EH (cell line): ENCODE measurements at places on chromosomes 7 and 10.

DNA sequence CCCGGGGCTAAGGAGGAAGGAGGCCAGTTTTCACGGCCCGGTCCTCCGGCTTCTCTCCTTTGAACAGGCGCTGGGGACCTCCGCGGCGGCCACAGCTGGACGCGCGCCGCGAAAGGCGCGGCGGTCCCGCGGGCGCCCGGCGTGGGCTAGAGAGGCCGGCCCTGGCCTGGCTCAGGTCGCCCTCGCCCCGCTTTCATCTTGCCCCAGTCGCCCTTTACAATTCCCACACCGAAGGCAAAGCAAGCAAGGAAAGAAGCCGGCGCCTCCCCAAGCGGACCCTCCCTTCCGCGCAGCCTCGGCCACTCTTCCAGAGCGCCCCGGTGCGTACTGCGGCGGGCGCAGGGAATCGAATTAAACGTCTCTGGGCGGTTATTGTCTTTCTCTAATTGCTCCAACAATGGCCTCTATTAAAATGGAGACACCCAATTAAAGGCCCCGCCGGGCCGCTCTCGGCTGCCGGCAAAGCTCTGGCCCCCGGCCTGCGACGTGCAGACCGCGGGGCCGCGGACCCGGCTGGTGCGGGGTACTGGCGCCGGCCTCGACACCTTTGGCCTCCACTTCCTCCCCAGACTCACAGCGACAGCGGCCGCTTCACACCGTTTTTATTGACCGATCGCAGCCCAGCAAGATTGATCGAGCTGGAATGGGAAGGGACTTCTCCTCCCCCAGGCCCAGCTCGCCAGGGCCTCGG lies 4.5 kb upstream of the GATA3 start:
- DNase-seq = no peak

GRCh38 chr10:103636492-103636891 lies 143.0 kb downstream of the NEURL1 start:
- peak; percentile 19 for DNase-seq

GRCh38 chr10:127736915-127737562 lies at the start of gene FOXI2:
Gene FOXI2, plus strand, starts transcription at chr10:127737185. Its CDS starts 89 bp downstream, at chr10:127737274.
- no peak for DNase-seq

GRCh38 chr10:86979977-86980448 lies 11.7 kb downstream of the ADIRF start:
- peak; percentile 64 for DNase-seq

DNA sequence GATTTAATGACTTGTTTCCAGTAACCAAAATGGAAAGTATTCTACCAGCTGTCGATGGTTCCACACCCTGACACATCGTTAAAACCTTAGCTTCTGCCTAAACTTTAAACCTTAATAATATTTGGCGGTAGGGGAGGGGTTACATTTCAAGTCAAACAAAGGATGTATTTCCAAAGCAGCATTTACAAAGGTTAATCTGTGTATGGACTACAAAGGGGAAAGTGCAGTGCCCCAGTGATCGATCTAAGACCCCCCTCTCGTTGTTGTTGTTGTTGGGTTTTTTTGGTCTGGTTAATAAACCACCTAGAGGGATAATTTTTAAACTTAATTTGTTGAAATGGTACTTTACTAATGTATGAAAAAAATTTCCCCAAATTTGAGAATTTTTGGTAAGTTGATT lies 1.1 kb upstream of the STEAP2 start:
- no peak for DNase-seq

DNA sequence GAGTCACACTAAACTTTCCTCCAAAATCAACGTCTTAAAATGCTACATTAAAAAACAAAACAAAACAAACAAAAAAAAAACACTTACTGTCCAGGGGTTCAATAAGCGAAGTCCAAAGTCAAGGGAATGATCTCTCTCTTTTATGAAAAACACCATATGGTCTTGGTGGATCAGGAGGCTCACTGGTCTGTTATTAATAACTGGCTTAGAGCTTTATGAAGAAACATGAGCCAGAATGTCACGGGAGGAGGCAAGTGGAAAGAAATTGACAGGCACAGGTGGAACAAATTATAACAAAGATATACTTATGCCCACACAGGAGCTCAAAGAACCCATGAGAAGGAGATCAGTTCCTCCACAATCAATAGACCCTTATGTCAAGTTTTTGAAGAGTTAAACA lies at the start of gene MRLN:
Gene MRLN (minus strand): TSS at position 189 of the 400 bp plus-strand sequence.
- DNase-seq = no peak

GRCh38 chr7:70728872-70729552 lies 402.9 kb upstream of the GALNT17 start:
- DNase-seq = no peak

- no peak for DNase-seq
Observed at GRCh38 chr7:133723044-133723443, 404.1 kb upstream of the LRGUK start.

DNA sequence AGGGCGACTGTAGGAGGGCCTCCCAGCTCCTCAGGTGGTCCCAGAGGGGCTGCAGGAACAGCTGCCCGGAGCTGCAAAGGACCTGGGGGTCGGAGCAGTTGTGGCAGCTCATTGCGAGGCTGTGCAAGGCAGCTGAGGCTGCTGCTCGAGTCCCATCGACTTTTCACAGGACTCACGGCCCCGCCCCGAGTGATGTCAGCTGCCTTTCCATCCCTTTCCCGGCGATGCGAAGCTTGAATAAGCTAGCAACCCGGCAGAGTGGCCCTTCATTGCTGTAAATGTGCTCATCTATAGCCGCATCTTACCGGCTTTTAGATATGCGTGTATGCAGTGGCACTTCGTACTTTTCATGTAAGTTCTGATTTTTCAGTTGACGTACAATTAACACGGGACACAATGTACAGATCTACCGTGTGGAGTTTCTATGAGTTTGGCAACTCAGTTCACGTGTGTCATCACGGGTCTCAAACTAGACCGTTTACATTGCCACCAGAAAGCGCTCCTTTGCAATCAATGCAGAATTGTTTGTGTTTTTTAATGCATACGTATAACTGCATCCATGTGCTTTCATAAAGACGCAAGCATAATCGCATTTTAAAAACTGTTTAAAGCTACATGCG lies at the start of gene CH25H:
Gene CH25H (minus strand): TSS at position 137 of the 620 bp plus-strand sequence. CDS start 25 bp downstream, at position 112.
- DNase-seq = peak; percentile 73

- no peak for DNase-seq
Observed at GRCh38 chr7:67018940-67019339, 22.3 kb downstream of the TYW1 start.

GRCh38 chr10:23001901-23002516 lies 74.2 kb downstream of the ARMC3 start:
- DNase-seq = no peak

DNA sequence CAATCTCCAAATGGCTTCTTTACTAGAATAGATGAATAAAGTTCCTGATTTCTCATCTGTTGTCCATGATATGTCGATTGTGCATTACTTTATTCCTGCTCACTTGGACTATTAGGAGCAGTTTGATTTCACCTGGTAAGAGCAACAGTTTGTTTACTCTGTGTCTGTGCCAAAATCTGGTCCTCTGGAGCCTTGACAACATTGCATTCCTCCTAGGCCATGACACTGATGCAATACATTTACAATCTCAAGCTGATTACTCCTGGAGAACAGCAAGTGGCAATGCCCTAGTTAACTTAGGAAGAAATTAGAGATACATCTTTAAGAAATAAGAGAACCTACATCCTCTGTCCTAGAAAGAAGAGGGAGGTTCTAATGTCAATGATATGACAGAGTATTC lies 71.8 kb downstream of the SGCE start:
- peak; percentile 21 for DNase-seq

GRCh38 chr10:96988426-96988825 lies 156.3 kb downstream of the LCOR start:
- peak; percentile 70 for DNase-seq

DNA sequence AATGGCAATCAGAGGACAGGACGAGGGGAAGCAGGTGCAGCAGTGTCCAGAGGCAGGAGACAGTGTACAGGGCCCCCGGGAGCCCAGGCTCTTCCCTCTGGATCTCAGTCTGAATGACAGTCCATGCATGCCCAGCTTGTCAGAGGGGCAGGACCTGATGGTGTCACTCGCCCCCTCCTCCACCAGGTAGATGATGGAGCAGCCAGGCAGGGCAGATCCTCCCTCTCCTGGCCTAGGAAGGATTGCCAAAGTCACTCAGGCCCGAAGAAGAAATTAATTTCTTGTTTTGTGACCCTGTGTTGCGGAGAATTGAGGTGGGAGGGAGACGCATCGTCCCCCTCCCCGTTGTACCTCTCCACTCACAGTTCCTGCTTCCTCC lies 4.0 kb downstream of the VSTM4 start:
- DNase-seq = no peak

- DNase-seq = peak; percentile 9
Observed at GRCh38 chr7:91357901-91358300, 93.7 kb downstream of the FZD1 start.

GRCh38 chr7:107147464-107148393 lies 21.1 kb upstream of the HBP1 start:
- DNase-seq = peak; percentile 50

GRCh38 chr10:84296091-84296981 lies 32.1 kb upstream of the CCSER2 start:
- DNase-seq = peak; percentile 93

DNA sequence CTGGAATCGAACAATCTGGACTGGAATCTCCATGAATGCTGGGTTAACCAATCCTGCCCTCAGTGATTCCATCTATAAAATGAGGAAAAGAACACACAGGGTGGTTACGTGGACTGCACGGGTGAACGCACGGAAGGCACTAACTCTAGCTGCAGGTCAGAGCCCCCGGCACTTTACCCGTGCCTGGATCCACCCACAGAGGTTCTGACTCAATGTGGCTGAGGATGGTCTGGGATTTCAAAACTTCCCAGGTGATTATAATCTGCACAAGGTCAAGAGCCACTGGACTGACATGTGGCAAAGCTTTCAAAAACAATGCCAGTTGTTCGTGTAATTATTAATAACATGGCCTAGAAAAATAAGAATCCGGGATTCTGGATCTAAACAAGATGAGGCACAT lies 29.2 kb downstream of the KIAA1549 start:
- no peak for DNase-seq

DNA sequence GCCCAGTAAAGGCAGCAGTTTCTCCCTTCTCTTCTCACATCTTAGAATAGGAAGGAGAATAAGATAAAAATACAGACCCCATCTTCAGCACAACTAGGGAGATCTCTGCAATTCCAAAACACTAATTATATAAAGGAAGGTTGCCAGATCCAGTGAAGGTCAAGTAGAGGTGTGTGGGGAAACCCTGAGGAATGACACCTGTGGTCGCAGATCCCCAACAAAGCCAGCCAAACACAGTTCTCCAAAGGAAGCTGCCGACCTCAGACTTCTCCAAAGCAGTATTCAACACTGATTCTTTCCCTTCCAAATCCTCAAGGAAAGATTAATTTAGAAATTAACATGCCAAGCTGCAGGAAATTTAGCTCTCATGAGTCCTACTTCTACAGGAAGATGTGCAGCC lies 62.9 kb upstream of the OIT3 start:
- no peak for DNase-seq

DNA sequence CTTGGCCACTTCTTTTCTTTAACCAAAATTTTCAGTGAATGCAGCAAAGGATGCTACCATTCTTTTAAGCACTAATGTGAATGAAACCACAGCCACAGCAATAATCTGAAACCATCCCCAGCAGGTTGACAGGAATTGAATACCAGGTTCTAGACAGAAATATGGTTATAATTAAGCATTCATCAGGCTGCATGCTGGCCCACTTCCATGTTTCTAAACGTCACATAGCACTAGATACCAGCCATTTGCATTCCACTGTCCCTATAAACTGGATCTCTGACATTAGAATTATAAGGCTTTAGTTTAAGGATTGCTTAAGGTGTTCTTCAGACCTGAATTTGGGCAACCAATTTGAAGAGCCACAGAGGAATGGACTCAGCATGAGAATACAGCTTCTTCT lies 340.8 kb upstream of the KLF6 start:
- peak; percentile 65 for DNase-seq

DNA sequence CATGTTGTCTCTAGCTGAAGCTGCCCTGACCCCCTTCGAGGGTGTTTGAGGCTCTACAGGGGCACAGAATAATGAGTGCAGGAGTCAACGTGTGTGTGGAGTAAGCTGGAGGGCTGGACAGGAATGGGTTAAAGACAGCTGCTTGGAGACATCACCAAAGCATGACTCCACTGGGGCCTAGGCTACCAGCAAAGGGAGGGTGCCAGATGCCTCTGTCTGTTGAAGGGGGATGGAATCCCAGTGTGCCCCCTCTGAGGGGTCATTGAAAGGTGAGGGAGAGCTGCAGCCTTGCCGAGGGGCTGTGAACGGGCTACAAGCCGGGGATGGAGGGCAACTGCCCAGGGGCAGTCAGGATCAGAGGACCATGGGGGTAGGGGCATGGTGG lies 51.7 kb upstream of the PODXL start:
- DNase-seq = no peak

DNA sequence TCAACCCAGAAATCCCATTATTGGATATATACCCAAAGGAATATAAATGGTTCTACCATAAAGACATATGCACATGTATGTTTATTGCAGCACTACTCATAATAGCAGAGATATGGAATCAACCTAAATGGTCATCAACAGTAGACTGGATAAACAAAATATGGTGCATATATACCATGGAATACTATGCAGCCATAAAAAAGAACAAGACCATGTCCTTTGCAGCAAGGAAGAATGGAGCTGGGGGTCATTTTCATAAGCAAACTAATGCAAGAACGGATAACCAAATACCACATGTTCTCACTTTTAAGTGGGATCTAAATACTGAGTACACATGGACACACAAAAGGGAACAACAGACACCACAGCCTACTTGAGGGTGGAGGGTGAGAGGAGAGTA lies 2.2 kb upstream of the AFAP1L2 start:
- no peak for DNase-seq

- DNase-seq = peak; percentile 27
Observed at GRCh38 chr10:6579904-6580278, at the start of gene PRKCQ. Gene PRKCQ, minus strand, starts transcription at chr10:6580276. Its CDS starts 65,141 bp downstream, at chr10:6515135.

- DNase-seq = peak; percentile 5
Observed at GRCh38 chr7:104142147-104142546, 65.7 kb downstream of the ORC5 start.

DNA sequence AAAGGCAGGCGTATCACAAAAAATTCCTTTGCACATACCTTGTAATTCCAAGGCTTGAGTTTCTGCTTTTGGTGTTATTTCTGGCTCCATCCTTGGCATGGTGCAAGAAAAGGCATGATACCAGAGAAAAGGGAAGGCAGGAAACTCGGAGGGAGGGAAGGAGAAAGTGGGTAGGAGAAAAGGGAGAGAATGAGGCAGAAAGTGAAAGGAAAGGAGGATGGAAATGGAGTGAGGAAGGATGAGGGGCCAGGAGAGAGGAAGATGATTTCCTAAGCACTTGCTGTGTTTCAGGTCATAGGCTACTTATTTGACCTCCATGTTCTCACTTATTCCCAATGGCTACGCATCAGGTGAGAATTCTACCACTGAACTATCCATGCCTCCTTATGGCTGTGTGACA lies 110.8 kb upstream of the JCAD start:
- DNase-seq = no peak
